ENCODE measurements at places on chromosomes 2 and 18. TPM values are rescaled to one million over a fixed set of nuclear protein-coding genes. Genes with fewer than 3 reads are reported as not detected.

MAPRE2 gene
- total RNA-seq: 27.4 TPM

FER1L5 gene
- total RNA-seq: 0.19 TPM

GRCh38 chr2:166193407-166193806 lies 65.6 kb upstream of the SCN1A start:
- DNase-seq: no peak
- H3K36me3 ChIP-seq: no peaks in the 10 kb centered on the region
- H3K27me3 ChIP-seq: no peaks in the 10 kb centered on the region
- no peak overlapping the region for H3K27ac ChIP-seq
- no peaks in the 10 kb centered on the region for H3K4me1 ChIP-seq
- no peak overlapping the region for H3K4me3 ChIP-seq

GRCh38 chr2:227033471-227034148 lies 130.4 kb downstream of the COL4A4 start:
- no peaks in the 10 kb centered on the region for H3K27me3 ChIP-seq
- no peaks in the 10 kb centered on the region for H3K4me1 ChIP-seq
- DNase-seq: peak; percentile 12
- H3K27ac ChIP-seq: no peak overlapping the region
- no peak overlapping the region for H3K4me3 ChIP-seq

GRCh38 chr2:5851410-5851809 lies 159.2 kb downstream of the SOX11 start:
- no peak overlapping the region for H3K27ac ChIP-seq
- no peak overlapping the region for H3K4me3 ChIP-seq
- H3K36me3 ChIP-seq: no peaks in the 10 kb centered on the region
- no peaks in the 10 kb centered on the region for H3K27me3 ChIP-seq
- DNase-seq: peak; percentile 38

DNA sequence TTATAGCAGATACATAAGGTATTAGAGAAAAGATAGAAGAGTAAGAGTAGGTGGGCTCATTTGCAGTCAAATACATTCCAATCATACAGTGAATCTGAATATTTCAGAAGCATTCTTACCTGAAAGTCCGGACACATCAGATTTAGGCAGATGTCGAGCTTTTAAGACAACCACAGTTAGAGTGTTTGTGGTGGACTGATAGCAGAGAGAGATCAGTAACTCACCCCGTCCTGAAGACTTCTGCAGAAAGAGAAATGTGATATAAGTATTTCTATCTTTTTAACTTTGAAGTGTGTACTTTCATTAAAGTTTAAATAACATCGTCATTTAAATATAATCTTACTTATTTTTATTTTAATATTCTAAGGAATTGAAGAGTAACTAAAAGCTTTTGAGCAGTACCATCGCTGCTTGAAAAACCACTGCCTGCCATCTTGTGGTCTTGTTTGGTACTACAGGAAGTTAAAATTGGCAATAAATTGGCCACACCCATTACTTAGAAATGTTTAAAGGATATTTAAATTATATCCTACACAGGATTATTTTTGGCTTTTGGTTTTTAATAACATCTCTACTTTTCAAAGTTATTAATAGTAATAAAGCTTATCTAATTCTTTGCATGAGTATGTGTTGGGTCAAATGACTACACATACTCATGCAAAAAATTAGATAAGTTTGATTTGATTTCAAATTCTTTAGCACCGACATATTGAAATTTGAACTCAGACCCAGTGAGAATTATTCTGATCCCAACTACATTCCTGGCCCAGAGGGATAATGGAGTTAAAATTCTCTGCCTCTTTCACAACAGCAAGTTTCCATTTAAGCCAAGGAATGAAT lies 5.5 kb downstream of the SYT4 start:
- peak; percentile 10 for DNase-seq
- no peaks in the 10 kb centered on the region for H3K4me1 ChIP-seq
- no peaks in the 10 kb centered on the region for H3K27me3 ChIP-seq
- no peak overlapping the region for H3K27ac ChIP-seq
